ENCODE measurements at places on chromosomes 16 and 17. TPM values are rescaled to one million over a fixed set of nuclear protein-coding genes. Genes with fewer than 3 reads are reported as not detected.

- DNase-seq: no peak
Observed at GRCh38 chr16:8571061-8571596, 19.2 kb downstream of the TMEM114 start.

DNA sequence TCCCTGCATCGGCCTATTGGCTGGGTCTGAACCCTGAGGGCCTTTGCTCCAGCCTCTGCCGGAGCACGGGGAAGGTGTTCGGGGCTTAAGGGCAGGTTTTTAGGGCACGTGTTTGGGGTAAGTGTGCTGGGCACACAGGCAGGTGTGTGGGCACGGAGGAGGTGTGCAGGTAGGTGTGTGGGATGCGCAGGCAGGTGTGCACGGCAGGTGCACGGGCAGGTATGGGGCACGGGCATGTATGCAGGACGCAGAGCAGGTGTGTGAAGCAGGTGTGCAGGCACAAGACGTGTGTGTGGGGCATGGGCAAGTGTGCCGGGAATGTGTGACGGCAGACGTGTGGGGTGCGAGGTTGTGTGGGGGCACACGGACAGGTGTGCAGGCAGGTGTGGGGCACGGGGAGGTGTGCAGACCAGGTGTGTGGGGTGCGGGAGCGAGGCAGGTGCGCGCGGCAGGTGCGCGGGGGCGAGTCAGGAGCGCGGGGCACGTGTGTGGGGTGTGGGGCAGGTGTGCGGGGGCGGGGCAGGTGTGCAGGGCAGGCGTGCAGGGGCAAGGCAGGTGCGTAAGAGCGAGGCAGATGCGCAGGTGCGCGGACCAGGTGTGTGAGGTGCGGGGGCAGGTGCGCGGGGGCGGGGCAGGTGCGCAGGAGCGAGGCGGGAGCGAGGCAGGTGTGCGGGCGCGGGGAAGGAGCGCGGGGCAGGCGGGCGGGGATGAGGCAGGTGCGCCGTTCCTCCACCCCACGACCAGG, 28.6 kb upstream of the METRNL start:
- peak; percentile 73 for DNase-seq

DNA sequence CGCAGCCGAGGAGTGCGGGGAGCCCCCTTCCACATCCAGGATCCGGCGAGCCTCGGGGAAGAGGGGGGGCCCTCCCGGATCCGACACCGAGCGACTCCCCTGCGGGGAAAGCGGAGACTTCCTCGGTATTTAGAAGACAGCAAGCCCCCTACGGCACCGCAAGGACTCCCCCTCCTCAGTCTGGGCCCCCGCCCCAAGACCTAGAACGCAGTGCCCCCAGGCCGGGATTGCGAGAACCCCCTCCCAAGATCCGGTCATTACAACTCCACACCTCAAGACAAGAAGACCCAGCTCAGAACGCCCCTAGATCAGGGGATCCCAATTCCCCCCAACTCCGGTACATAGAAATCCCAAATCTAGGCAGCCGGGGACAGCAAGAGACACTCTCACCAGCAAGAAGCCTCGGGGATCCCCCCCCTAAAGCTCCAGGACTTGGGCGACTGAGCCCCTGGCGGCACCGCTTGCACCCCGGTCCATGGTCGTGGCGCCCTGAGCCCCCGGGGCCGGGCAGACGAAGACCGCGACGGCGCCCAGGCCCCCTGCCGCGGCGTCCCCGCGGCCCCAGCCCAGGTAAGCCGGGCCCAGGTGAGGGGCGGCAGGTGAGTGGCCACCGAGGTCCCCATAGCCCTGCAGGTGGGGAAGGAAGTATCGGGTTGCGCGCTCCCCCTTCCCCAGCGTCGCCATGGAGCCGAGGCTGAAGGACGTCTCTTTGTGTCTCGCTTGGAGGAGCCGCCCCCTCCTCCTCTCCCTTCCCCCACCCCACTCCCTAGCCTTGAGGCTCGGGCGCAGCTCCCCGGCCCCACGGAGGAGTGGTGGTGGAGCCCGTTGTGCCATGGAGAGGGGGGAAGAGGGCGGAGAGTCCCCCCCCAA, 641 bp downstream of the SBK1 start:
- peak; percentile 11 for DNase-seq

GRCh38 chr17:43021741-43022512, at the start of gene VAT1:
Gene VAT1 (minus strand): TSS chr17:43022385. CDS start chr17:43022322, 63 bp downstream.
- peak; percentile 87 for DNase-seq

GRCh38 chr17:77417575-77417974, 276.8 kb downstream of the SEC14L1 start:
- no peak for DNase-seq

DNA sequence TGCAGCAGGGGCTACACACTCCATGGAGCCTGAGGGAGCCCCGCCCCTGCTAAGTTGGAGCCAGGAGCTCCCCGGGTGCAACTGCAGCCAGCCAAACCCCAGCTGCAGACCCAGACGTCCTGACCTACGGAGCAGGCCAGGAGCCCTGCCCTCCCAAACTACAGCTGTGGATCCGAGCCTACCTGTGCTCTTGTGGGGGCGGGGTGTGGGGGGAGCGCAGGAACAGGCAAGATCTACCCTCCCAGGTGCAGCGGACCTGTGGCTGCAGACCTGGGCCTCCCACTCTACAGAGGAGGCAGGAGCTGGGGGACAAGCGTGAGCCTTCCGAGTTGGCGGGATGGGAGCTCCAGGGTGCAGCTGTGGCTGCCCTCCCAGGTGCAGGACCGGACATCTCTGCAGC, 29.7 kb upstream of the MYLK3 start:
- DNase-seq: no peak

Gene FAM117A
- total RNA-seq: 8.6 TPM

DNA sequence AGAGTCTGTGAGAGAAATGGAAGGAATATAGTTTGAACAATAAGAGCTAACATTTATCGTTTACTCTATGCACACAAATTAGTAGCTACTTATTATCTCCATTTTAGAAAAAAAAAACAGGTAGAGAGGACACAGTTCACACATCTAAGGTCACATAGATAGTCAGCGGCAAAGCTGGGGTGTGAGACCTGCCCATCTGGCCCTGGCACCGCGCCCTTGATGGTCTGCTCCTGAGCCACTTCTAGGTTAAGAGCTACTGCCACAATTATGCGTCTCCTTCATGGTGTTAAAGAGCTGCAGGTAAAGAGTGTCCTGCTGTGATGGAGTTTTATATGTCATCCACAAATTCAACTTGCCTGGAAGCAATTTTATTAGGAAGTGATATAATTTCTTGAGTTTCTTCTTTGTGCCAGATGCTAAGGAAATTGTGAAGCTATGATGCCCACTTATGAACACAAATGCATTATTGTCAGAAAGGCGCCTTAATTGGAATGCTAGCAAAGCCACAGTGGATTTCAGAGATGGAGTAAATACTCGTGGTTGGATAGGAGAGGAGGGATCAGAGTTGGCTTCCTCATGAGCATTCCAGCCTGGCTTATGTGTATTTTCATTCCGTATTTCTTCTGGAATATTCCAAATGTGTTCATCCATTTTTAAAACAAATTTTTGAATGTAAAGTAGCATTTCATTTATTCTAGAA, 21.3 kb upstream of the MFSD6L start:
- DNase-seq: no peak

GRCh38 chr17:74430385-74430705, 1.5 kb upstream of the GPRC5C start:
- DNase-seq: no peak

DNA sequence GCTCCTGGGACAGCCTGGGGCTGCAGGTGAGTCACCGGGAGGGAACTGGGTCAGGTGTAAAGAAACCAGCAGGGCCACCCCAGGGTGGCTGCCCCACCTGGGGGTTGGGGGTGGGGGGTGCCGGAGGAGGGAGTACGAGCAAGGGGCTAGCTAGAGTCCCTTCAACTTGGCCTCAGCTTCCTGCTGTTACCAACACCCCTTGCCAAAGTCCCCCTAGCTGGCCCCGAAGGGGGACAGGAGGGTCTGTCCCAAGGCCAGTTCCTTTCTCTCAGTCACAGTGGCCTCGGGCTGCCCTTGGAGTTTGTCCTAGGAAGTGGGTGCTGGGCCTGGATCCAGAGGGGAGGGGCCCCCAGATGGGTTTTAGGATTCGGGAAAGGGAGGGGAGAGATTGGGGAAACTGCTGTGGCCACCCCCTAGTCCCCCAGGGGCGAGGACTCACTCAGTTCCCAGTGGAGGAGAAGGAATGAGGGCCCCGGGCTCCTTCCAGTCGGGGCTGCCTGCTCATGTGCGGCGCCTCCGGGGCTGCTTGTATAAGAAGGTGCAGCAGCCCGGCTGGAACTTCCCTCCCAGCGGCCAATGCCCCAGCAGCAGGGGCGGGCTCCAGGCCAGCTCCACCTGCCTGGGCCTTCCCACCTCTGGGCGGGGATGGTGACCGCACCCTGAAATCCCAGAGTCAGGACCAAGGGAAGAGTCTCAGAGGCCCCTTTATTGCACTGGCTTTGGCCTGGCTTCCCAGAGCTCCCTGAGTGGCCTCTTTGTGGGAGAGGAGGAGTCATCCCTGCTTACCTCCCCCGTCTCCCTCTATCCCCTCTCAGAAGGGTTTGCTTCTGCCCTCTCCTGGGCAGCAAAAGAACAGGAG, 7.3 kb downstream of the ARHGAP27 start:
- peak; percentile 93 for DNase-seq

DNA sequence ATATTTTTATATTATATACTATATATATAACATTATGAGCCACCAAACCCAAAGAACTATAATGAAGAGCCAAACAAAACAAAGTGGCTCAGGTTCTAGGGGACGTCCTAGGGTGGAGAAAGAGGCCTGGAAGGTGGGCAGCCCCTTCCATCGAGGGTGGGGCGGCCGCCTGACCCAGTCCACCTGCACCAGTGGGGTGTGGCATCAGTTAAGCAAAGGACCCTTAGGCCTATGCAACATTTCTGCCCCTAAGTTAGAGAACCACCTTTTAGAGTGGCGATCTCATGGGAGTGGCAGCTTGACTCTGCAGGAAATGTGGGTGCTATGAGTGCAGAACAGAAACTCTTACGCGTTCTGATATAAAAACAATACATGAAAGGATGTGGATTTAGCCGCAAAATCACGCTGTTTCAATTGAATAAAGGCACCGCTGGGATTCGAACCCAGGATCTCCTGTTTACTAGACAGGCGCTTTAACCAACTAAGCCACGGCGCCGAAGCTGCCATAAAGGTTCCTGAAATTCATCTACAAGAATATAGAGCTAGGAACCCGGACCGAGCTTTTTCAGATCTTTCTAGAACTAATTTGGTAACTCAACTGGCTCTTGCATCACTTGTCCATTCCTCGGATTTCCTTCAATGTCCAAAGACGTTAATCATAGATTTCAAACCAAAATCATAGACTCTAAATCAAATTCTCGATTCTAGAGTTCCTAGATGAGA, 15.6 kb upstream of the AURKB start:
- DNase-seq: peak; percentile 54

DNA sequence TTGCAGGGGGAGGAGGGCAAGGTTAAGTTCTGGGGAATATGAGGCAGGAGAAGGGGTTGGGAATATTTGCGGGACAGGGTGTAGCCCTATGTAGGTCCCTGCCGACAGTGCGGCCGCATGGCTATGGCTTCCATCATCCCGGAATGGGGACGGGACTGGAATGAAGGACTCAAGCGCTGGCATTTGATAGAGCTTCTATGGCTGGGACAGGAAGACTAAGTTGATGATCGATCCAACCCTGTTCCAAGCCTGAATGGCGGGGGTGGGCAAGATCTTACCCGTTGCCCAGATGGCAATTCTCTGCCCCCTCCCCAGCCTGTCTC, 47.1 kb downstream of the SRCIN1 start:
- DNase-seq: no peak

DNA sequence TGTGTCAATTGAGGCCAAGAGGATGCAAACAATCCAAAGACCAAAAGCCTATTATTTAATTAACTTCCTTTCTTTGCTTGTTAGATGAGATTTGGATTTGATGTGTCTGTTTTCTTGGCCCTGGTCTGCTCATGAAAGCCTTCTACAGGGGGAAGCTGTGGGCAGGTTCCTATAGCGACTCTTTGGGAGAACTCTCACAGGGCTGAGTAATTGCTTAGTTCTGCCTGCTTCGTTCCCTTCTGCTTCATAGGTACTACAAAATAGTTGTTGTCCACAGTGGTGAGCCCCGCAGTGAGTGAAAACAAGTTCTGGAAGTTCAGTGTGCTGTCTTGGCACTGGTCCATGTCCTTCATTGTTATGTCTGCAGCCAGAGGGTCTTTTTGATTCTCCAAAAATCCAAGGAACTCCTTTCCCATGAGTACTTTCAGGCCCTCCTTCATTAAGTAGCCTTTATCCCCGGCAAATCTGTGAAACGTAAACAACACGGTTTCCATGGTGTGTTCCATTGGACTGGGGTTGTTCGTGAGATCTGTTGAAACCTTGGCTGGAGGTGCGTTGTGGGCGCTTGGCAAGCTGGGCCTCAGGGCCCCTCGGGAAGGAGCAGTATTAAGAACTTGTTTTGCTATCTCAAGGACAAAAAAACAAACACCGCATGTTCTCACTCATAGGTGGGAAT, 30.0 kb upstream of the ANKRD40CL start:
- no peak for DNase-seq

Gene CLCN7
- 171 TPM for total RNA-seq

Gene CNTNAP4
- total RNA-seq: not detected

DNA sequence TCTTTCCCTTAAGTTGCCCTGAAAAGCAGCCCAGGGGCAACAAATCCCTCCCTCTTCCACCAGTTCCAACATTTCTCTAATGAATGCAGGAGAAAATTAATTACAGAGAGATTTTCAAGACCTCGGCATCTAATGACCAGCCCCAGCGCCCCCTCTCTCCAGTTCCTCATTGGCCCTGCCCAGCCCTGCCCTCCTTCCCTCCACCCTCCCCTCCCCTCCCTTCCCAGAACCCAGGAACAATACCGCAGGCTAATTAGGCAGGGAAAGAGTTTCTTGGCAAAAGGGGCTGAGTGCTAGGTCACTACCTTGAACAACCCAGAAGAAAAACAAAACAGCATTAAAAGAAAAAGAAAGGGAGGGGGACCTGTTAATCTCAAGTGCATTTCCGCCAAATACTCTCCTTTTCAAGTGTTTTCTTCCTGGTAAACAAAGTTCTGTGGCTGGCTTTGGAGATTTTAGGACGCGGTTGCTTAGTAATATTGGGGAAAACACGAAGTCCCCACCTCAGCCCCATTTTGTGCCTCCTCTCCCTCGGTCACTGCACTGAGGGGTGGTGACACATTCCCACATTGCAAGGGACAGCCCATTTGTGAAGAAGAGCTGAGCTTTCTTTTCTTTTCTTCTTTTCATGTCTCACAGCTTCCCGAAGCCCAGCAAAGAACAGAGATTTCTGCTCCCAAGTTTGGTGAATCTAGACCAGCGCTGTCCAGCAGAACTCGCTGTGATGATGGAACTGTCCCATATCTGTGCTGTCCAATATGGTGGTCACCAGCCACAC, 215.4 kb downstream of the SOX9 start:
- DNase-seq: no peak
